ENCODE measurements at places on chromosomes 2 and 18.
A peak's percentile ranks its signal among the peaks of the same experiment; 100 is the strongest.

DNA sequence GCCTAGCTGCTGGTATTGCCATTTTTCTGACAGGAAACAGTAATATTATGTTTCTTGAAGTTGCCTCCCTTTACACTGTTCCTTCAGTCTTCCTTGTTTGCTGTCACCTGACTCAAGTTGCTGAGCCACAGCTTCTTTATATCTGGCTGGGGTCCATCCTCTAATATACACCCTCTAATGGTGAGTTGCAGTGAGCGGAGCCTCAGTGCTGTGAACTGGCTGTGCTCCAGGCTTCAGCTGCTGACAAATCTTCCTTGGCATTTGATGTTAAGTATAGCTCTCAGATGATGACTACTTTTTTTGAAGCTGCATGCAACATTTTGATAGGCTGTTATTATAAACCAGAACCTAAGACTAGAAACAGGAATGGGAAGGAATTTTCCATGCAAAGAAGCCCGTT is 366.7 kb downstream of the NUP35 start:
- peak; percentile 71 for DNase-seq

DNA sequence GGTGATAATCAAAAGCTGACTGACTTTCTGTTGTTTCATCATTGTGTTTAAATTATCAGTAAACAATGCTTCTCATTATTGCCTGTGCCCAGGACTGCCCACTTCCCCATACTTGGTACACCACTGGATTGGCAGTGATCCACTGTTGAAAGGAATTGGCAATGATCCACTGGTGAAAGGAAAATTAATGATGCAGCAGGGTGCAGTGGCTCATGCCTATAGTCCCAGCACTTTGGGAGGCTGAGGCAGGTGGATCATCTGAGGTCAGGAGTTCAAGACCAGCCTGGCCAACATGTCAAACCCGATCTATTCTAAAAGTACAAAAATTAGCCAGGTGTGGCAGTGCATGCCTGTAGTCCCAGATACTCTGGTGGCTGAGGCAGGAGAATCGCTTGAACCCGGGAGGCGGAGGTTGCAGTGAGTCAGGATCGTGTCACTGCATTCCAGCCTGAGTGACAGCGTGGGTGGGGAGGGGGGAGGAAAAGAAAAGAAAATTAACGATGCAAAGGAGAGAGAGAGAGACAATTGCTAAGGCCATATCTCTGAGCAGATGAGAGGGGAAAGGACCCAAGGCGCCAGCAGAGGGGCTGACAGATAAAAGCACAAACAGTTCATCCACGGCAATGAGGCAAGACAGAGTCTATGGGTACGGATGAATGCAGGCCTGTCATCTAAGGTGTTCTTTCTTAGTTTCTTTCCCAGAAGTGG is 10.2 kb upstream of the GTF2A1L start:
- DNase-seq: no peak

GRCh38 chr2:83172841-83173240 is 1286.2 kb downstream of the SUCLG1 start:
- DNase-seq: no peak

- DNase-seq: peak; percentile 39
These were observed 21.7 kb downstream of the DDX18 start for GRCh38 chr2:117835990-117836760.

DNA sequence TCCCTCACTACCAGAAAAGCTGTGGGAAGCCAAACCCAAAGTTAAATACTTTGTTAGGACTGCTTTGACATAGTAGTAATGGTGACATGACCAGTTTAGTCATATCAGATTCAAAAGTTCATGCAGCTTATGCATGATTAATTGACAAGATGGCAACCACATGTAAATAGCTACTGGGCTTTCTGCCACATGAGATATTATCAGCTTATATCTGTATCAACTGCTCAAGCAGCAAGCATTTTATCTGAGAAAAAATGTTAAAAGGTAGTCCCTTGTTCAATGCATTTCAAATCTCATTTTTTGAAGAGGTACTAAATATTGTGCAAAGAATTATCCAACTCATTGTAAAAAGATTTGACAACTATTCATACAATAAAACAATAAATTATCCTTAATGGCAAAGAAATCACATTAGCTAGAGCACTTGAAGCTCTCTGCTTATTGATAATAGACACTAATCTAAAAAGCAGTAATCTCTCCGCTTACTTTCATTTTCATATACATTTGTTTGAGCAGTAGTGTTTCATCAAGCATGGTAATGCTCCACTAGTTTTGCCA is 993.6 kb upstream of the NXPH2 start:
- DNase-seq: no peak

- DNase-seq: no peak
These were observed 29.2 kb downstream of the MTHFD2 start for GRCh38 chr2:74227646-74228045.

DNA sequence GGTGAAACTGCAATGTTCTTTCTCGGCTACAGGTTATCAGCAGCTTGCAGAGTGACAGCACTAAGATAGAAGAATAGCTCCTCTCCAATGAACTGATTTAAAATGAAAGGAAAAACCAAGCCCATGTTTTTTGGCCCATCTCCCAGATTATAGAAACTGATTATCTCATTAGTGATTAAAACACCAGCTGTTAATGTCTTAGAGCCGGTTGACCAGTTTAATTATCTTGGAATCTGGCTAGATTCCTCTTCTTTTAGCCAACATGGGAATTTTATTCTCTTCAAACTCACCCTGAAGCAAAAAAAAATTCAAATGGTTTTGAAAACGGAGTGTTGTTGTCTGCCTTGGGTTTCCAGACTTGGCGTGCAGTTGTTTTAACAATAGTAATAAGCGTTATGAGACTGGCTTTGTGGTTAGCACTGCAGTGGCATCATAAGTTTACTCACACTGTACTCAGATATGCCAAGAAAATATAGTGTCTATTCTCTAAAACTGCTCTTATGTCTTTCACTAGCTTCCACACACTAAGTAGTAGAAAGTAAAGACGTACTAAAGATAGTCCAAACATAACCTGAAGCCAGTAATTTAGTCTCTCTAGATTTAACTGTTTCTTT is 665.3 kb downstream of the STK39 start:
- no peak for DNase-seq

GRCh38 chr2:220269367-220269766 is 641.9 kb downstream of the SLC4A3 start:
- no peak for DNase-seq

DNA sequence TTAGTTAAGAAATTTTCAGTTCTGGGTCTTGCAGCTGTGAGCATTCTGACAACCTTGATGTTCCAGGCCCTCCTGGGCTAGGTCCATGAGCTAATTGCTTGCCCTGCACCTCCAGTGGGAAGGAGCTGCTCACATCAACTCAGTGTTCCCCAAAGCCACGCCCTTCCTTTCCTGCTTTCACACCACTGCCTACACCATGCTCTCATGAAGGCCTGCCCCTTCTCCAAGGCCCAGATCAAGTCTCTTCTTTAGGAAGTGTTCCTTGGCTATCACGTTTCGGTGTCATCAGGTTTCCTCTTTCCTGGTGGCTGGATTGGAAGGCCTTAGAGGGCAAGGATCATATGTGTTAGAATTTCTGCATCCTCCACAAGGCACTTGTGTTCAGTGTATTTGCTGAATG is 18.8 kb downstream of the TMEM127 start:
- DNase-seq: no peak

DNA sequence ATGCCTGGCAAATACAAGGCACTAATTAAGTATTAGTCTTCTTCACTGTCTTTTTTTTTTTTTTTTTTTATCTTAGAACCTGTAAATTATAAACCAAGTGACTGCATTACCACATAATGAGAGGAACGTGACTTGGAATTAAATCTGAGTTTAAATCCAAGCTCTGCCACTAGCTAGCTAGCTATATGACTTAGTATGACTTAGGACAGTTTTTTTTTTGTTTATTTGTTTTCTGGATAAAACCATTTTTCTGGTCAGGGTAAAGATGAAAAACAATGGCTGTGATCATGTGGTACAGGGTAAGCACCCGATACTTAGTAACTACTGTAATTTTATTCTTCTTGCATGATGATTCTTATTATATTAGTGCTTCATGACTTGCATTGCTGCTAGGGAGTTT is 191.8 kb upstream of the LRRTM1 start:
- no peak for DNase-seq

GRCh38 chr2:68290901-68291300 is 28.8 kb downstream of the CNRIP1 start:
- DNase-seq: no peak

- no peak for DNase-seq
These were observed 12.1 kb downstream of the SH3RF3 start for GRCh38 chr2:109141006-109141600.

- DNase-seq: no peak
These were observed 140.7 kb downstream of the LAMA1 start for GRCh38 chr18:6976935-6977334.

GRCh38 chr18:76444446-76445105 is 50.5 kb downstream of the ZNF516 start:
- DNase-seq: no peak

DNA sequence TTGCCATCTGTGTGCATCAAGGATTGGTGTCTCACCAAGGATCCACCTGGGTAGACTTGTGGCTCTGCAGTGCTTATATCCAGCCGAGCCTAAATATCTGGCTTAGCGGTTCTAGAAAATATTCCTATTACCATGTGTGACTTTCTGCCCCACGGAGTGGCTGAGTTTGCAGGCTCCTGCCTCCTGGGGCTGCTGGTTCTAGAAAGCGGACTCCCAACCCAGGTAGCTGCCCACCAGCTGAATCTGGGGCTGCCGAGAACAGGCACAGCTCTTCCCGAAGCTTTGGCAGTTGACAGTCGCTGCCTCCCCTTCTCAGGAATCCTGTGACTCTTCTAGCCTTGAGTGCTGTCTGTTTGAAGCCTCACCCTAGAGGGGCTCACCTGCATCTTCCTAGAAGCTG is 104.6 kb downstream of the TPGS2 start:
- no peak for DNase-seq

DNA sequence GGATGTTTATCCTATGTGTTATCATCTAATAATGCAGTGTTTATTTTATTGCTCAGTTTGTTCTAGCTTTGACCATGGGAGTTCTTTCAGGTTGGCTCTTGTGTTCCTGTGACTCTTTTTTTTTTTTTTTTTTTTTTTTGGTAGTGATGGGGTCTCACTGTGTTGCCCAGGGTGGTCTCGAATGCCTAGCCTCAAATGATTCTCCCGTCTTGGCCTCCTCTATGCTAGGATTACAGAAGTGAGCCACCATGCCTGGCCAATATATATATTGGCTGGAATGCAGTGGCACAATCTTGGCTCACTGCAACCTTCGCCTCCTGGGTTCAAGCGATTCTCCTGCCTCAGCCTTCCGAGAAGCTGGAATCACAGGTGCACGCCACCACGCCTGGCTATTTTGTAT is 18.9 kb upstream of the NFU1 start:
- no peak for DNase-seq

DNA sequence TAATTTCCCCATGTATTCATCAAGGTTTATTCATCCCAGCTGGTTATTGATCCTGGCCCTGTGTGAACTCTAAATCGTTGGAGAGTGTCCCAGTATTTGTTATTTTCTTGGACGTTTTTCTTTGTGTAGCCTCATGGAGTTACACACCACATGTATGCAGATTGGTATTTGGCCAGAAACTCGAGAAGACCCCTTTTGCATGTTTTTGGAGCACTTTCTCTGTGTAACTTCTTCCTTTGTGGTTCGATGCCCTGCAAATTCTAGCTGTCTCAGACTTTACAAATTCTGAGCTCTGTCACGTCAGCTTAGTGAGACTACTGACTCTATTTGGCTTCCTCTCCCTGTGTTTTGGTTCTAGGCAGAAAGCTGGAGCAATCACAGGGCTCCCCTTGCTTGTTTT is 198.7 kb downstream of the MCFD2 start:
- DNase-seq: no peak

GRCh38 chr2:129799036-129799958 is 180.2 kb upstream of the RAB6C start:
- no peak for DNase-seq

DNA sequence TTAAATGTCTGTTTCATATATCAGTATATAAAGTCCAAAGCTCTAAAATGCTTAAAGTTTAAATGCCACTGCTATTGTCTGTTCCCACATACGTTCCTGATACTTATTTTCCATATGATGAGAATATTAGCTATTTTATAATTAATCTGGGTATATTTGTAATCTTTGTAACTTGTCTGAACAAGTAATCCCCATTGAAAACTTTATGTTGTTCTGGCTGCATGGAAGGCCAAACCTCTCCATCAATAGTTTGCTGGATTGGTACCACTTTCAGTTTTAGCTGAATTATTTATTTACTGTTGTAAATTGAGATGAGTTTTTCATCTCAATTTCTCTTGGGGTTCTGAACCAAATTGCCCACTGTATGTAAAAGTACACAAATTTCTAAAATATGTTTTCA is 1.5 kb downstream of the MBD5 start:
- no peak for DNase-seq

All from skeletal muscle cell (primary cell).